ENCODE measurements at places on chromosomes 5 and 9. TPM values are rescaled to one million over a fixed set of nuclear protein-coding genes. Genes with fewer than 3 reads are reported as not detected.

- DNase-seq = no peak
These were observed 460.0 kb downstream of the PSAT1 start for GRCh38 chr9:78756813-78757510.

- DNase-seq = no peak
These were observed 39.3 kb downstream of the UBE2D2 start for GRCh38 chr5:139600336-139600949.

The FCN2 gene
- total RNA-seq = not detected

DNA sequence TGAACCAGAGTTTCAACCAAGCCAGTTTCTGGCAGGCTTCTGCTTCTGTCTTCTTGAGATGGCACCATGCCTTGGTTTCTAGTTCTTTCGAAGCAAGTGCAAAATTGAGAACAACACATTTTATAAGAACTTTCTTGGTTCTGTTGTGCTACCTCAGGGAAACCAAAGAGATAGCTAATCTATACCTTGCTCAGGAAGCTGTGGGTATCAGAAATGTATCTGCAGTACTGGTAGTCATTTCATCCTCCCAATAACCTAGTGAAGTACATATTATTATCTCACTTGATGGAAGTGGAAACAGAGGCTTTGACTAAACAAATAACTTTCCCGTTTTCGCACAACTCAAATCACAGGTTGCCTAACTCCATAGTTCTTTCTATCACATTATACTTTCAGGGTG, 246.6 kb downstream of the ENC1 start:
- no peak for DNase-seq

GRCh38 chr9:109963079-109963478, 183.1 kb downstream of the PALM2AKAP2 start:
- no peak for DNase-seq

The CATSPER3 gene
- 1.1 TPM for total RNA-seq

DNA sequence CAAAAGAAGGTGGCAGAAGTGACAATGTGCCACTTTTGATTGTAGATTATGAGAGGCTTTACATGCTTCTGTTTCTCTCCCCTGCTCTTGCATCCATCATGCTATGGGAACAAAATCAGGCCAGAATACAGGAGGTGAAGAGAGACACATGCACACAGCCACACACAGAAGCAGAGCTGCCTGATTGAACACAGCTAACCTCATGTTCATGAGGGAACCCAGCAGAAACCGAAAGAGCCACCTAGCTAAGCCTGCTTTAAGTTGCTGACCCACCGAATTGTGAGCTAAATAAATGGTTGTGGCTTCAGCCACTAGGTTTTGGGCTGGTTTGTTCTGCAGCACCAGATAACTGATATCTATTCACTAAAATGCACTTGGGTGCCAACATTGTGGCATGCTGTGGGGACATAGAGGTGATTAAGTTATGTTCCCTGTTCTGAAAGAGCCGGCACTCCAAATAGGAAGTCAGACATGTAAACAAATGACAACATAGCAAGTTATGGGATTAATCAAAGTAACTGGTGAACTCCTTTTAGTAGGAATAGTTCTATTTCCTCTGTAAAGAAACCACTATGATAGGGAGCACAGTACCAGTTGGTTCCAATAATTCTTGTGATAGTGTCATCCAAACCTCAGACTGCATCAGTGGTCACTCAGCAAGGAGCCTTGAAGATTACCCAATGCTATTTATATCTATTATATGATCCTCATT, 93.6 kb upstream of the TNC start:
- DNase-seq = no peak

- no peak for DNase-seq
These were observed 29.6 kb upstream of the KCNMB1 start for GRCh38 chr5:170418736-170419135.

GRCh38 chr5:138605254-138605972, 30.2 kb upstream of the HSPA9 start:
- DNase-seq = no peak

The SLC34A1 gene
- not detected for total RNA-seq

The PRDM9 gene
- total RNA-seq = not detected

The EGFLAM gene
- total RNA-seq = 0.78 TPM

Measured in left colon (tissue), 2 donors.